IMR-90 (cell line): ENCODE measurements at places on chromosomes 7 and 10.
A peak's percentile ranks its signal among the peaks of the same experiment; 100 is the strongest.

- no peak for DNase-seq
Measured at GRCh38 chr7:12737373-12737772, 49.9 kb downstream of the ARL4A start.

DNA sequence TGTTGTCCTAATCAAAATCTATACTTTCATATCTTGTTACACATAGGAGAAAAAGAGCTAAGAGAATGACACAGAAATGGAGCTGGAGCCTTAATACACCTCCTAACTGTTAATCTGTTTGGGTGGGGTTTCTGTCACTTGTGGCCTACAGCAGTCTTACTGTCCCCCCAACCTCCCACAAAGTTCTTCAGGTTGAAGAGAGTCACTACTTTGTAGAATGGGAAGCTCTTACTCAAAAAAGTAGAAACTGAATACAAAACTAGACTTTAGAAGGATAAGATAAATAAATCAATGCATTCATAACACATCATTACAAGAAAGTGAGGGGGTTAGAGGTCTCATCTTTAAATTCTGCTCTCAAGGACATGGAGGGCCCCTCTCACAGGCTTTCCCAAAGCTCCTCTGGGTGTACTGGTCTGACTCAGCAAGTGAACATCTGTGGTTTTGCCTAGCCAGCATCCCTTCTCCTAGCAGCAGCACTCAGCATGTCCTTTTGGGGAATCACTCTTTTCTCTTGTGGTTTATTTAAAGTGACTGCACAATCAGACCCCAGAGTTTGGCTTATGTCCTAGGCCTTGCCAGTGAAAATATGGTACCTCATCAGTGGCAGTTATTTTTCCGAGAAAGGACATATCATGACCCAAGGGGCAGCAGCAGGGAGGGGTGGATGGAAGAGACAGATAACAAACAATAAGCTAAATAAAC is 2.0 kb upstream of the BLVRA start:
- DNase-seq, result peak; percentile 85

DNA sequence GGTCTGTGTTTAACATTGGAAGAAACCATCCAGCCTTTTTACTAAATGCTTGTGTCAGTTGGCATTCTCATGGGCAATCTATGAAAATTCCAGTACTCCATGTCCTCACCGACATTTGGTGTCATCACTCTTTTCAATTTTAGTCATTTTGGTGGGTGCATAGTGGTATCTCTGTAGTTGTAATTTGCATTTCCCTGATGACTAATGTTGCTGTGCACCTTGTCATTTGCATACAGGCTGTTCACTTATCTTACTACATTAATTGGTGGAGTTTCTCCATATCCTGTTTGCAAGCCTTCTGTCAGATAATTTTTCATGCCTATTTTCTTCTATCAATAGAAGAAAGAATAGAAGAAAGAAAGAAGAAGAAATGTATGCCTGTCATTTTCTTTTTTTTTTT is 73.7 kb downstream of the PLPP4 start:
- no peak for DNase-seq

DNA sequence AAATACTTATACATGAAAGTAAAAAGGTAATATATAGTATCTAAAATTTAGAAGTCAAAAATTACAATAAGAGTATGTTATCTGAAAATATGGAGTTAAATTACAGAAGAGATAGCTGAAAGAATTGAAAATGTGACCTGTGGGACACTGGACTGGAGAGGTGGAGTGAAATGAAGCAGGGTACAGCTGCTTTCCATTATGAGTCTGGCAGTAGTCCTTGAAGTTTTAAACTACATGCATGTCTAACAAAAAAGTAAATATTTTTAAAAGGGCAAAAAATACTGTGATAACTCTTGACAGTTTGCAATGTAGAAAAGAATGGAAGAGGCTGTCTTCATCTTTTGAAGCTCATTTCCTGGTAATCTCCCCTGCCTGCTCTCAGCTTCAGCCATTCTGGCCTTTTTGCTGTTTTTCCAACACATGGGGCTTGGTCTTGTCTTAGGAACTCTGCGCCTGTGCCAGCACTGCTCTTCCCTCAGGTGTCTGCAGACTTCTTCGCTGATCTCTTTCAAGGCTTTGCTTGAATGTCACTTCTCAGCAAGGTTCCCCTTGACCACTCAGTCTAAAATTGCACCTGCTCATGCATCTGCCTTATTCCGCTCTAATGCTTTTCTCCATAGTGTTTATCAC is 36.9 kb downstream of the PTPRZ1 start:
- no peak for DNase-seq

- DNase-seq, result no peak
Measured at GRCh38 chr7:10802011-10802410, 171.7 kb upstream of the PHF14 start.

DNA sequence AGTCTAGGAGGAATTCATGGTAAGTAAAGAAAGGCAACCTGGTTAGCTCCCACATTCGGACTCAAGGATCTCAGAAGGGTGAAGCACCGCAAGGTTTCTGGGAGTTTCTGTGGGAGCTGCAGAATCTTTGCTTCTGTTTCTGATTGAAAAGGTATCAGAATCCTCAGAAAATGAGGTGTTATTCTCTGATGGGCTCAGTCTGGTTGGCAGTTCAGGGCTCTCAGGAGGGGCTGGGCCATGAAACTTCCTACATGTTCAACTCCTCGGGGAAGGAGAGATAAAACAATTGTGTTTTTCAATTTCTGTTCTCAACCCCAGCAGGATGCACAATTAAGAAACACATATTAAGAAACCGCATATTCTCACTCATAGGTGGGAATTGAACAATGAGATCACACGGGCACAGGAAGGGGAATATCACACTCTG is 9.1 kb downstream of the OR2A7 start:
- DNase-seq, result no peak

DNA sequence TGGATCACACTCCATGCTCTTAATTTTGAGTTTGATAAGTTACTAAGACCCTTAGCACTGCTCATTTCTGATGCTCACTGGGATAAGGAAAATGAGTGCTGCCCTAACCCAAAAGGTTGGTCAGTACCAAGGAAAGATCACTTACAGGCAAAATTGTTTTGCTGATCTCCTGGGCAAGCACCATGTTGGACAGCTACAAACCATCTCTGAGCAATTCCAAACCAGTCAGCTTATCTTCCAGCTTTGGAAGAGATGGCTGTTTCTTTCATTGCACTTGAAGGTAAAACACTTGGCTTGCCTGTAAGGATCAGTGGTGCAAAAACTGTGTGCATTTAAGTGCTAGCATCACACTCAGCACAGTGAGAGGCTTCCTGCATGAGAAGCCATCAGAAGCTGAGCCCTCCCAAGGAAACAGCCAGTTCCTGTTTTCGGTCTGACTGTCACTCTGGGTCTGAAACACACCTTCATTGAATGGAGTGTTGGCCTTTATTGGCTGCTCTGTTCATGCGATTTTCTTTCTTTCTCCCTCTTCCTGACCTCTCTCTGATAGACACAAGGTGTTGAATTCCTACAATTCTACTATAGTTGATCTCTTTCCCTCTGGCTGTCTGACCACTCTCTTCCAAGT is 126.4 kb upstream of the GHITM start:
- DNase-seq, result no peak

DNA sequence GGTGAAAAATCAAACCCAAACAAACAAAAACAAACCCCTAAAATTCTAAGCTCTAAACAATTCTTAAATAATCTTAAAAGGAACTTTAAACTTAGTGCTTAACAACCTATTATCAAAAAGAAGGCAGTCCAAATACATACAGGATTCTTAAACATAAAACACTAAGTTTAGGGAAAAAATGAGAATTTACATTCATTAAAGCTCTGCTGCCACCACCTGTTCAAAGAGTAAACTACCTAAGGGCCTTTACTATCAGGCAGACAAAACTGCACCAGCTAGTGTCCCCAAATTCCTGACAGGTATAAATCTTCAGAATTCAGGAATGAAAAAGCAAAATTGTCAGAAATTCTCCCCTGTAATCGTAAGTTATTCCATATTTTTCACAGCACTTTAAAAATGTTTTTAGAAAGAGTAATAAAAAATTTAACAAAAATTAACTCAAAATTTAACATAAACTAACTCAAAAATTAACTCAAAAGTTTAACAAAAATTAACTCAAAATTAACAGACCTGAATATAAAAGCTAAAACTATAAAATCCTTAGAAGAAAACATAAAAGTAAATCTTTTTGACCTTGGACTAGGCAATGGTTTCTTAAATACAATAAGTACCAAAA is 55.1 kb downstream of the PDZD8 start:
- DNase-seq, result peak; percentile 27

DNA sequence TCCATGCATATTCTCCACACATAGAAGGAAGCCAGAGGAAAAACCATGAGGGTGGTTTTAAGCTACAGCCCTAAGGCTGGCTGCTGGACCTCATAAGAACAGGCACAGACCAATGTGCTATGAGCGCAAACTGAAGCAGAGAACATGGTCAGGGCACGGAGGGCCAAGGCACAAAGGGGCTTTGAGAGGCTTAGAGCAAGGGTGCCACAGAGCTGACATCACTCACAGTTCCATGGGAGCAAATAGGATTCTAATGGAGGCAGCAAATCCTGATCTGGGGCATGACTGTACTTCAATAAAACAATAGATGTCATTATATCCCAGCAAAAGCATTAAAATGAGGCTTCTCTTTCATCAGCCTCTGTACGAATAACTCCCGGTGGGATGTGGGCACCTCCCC is 162.4 kb downstream of the COBL start:
- no peak for DNase-seq

DNA sequence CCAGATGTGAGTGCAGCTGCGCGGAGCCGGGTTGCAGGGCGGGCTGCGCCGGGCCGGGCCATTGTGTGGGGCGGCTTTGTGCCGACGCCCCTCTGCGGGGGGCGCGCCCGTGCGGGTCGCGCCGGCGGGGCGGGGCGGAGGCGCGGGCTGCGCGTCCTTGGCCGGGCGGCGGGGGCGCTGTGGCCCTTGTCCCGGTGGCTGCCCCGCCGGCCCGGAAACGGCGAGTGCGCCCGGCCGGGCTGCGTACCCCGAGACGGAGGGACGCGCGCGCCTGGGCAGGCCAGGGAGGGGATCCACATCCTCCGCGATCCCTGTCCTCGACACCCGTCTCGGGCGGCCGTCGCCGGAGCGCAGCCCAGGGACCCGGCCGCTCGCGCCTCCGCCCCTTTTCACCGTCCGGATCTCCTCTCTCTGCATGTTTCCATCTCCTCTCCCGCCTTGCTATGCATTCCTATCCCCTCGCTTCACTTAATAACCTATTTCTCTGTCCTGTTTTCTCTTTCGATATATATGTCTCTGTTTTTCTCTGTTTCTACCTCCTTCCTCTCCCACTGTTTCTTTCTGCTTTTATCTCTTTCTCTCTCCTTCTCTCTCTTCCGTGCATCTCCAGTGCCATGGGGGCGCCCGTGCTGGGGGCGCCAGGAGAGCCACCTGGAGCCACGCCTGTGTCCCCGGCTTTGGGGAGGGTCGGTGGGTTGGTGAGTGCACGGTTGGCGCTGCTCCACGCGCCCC is 765 bp downstream of the PFKFB3 start:
- peak; percentile 47 for DNase-seq

GRCh38 chr7:117020591-117020973 is 67.3 kb downstream of the ST7 start:
- DNase-seq, result no peak
